Fibroblast of skin of left biceps (primary cell): ENCODE measurements at places on chromosomes 2 and 18.

DNA sequence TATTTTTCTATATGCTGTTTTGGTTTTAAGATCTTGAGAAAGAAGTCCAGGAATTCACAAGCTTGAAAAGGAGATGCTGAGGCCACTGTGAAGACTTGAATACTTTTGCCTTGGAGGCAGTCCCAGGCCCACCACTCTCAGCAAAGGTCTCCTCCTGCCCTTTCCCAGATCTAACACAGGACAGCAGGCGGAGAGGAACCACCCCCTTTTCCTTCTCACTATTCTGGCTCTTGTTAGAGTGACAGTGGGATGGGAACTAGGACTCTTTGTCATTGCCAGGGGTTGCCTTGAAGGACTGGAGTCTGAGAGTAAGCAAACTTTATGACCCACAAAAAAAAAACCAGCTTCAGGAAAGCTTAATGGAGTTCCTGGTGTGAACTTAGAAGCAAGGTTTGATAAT is 54.7 kb downstream of the E2F6 start:
- no peak for DNase-seq

GRCh38 chr2:69020496-69021426 is 7.8 kb downstream of the ANTXR1 start:
- DNase-seq: no peak

DNA sequence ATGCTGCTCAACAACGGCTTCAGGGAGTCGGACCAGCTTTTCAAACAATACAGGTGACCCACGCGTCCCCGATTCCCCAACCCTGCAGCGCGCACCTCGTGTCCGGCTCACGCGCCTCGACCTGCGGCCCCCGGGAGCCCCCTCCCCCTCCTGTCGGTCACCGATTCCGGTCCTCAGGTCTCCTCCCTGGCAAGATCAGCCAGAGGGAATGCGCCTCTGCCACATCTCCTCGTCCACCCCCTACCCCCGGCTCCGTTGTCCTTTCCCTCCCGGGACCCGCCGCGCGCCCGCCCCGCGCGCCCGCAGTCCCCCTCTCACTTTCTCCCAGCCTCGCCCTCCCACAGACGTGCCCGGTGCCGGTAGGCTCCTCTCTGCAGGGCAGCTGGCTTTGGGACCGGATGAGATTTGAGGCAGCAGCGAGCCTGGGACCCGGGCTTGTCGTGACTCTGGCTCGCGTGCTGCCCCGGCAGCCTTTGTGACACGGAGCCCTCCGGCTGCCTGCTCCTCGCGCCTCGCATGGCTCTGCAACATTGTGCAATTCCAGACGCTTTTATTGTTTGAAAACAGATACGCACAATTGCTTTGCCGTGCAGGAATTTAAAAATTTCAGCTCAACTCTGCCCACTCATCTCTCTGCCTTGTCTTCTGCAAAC is 558 bp downstream of the TTC39C start:
- DNase-seq: peak; percentile 76

DNA sequence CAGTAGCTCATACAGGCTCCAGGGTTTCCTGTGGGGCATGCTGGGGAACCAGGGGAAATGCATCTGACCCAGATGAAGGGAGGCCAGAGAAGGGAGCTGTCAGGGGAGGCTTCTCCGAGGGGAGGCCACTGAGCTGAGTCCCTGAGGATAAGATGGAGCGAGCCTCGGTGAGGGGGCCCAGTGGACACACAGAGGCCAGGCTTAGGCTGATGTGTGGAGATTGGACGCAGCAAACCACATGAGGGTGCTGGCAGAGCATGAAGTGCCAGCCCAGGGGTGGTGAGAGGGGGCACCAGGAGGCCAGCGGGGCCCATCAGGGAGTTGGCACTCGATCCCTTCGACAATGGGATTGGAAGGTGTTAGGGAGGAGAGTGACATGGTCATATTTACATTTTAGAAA is 235.0 kb downstream of the KLHL29 start:
- DNase-seq: no peak

- DNase-seq: no peak
Observed at GRCh38 chr2:113376253-113376912, 61.1 kb upstream of the ZNG1B start.

- no peak for DNase-seq
Observed at GRCh38 chr2:2848621-2849333, 517.7 kb upstream of the MYT1L start.

DNA sequence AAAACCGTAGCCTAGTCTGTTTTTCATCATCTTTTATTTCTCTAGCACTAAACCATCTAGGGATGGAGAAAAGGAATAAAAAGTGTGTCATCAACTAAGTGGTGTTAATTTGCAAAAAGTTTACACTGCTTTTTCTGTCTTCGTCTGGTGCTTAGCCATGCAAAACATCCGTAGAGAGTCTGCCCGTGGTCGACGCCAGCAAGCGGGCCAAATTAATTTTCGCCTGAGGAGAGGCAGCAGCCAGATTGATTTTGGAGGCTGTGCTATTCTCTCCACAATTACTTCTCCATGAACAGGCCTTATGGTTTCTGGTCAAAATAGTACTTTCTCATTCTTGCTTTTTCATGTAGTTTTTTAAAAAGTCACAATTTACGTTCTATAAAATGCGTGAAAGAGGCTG is 46.3 kb downstream of the TNFRSF11A start:
- DNase-seq: no peak

DNA sequence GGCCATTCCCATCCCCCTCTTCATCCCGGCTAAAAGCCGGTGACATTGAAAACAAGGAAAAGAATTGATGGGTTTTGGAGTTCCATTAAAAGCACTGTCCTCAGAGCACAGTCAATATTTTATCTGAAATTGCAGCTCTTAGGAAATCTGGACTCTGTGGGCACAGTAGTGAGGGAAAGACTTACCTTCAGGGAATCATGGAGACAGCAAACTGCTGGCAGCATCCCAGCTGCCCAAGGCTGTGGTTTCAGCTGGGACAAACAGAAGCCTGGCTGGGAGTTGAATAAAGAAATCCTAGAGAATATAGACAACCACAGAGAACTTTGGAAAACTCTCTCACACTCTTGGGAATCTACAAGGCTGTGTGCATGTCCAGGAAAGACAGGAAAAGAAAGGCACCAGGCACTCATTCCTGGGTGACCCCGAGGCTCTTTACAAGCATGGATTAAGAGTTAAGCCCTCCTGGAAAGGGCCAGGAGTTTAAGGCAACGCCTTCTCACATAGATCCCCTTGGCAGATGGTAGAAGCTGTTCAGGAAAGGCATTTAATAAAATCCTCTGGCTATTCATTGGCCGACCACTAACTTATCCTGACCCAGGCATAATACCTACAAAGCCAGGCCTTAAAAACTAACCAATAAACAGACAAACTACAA is 255.1 kb downstream of the MYT1L start:
- no peak for DNase-seq

- DNase-seq: no peak
Observed at GRCh38 chr18:65124633-65125032, 626.2 kb upstream of the CDH7 start.

DNA sequence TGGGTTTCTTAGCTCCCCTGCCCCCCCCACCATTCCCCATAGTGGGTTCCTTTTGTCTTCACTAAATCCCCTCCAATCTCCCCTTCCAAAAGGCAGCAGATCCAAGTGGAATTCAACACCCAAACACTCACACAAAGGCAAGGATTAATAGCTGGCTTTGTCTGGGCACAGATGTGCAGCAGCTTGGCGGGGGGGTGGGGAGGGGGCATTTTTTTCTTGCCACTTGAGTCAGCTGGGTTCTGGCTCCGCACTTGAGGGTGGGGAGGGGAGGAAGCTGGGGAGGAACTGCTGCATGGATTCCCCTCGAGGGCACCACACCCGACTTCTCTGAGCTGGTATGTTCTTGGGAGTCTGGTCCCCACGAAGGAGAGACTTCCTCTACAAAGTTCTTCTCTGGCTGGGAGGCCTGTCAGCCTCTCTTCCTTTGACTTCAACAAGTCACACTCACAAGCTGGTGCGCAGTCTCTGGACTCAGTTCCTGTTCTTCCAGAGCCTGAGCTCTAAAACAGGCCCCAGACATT is 36.0 kb downstream of the SERTAD2 start:
- no peak for DNase-seq

DNA sequence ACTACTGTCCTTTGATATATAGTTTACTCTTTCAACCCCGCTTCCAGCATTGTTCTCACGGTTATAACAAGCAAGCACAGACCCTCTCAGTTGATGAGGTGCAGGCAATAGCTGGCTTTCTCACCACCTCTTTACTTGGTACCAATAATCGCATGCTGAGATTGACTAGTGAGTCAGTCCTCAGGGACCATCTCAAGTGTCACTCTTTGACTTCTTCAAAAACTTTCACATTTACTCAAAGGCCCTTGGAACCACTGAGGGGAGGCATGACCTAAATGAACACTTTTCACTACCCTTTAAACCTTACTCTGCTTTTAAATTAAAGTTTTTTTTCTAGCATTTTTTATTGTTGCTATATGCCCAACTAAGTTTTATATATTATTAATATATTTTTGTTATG is 101.8 kb downstream of the DAW1 start:
- no peak for DNase-seq

- DNase-seq: peak; percentile 95
Observed at GRCh38 chr2:85785027-85785822, 31.4 kb downstream of the ATOH8 start.

- DNase-seq: no peak
Observed at GRCh38 chr2:2024751-2025481, 280.6 kb upstream of the PXDN start.
